ENCODE measurements at places on chromosomes 1 and 21.

- DNase-seq: no peak
Observed at GRCh38 chr1:216896146-216896545, 172.9 kb upstream of the ESRRG start.

GRCh38 chr1:80441664-80442063 is 1359.1 kb upstream of the ADGRL2 start:
- no peak for DNase-seq

GRCh38 chr1:168520052-168520751 is 23.6 kb downstream of the XCL2 start:
- no peak for DNase-seq

- DNase-seq: peak; percentile 18
Observed at GRCh38 chr1:235336903-235337302, 8.5 kb downstream of the GGPS1 start.

DNA sequence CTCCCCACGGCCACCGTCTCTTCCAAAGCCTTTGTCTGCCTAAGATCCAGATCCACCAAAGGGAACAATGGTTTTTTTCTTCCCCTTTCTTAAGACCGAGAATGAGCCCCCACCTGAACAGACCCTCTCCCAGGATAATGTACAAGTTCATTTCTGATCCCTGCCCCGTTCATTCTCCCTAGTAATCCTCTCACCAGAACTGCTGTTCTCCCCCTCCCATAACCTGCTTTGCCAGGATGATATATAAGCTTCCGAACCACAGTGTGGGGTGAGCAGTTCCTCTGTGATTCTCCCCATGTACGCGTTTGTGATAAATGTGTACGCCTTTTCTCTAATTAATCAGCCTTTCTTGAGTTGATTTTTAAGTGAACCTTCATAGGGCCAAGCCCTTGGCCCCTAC is 4.9 kb downstream of the RD3 start:
- DNase-seq: no peak

DNA sequence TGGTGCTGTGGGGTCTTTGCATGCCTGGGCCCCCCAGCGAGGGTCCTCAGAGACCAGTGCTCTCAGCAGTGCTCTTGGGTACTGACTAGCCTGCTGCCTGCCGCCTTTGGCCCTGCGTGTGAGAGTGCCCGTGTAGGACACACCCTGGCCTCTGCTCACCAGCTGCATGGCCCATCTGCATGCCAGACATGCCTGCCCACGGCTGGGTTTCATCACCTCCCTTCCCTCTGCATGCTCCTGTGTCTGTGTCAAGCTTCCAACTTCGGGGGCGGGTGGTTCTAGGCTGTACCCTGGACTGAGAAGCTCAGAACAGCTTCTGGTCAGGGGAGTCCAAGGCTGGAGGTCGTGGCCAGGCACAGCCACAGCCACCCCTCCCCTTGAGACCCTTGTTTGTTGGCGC is 56.9 kb downstream of the PTPRF start:
- no peak for DNase-seq

GRCh38 chr1:224894915-224895314 is 34.6 kb upstream of the DNAH14 start:
- no peak for DNase-seq

GRCh38 chr1:55447488-55447887 is 232.3 kb upstream of the USP24 start:
- DNase-seq: no peak

GRCh38 chr21:37367703-37368540 is 1.3 kb downstream of the DYRK1A start:
- peak; percentile 60 for DNase-seq

DNA sequence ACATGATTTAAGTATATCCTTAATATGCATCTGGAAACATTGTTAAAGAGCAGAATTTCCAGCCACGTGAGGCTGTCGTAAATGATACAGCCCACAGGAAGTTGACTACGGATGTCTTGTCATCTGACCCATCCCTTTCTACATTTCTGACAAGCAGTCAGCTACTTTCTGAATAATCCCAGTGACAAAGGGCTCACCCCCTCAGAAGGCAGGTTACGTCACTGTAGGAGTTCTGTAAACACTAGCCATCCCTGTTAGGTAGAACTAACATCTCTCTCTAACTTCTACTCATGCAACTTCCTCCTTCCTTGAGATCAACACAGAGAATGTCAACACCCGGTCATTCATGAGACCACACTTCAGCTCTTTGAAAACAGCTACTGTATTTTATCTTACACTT is 259.2 kb downstream of the GREM2 start:
- DNase-seq: no peak

- no peak for DNase-seq
Observed at GRCh38 chr1:40844887-40845878, 17.0 kb downstream of the CITED4 start.

DNA sequence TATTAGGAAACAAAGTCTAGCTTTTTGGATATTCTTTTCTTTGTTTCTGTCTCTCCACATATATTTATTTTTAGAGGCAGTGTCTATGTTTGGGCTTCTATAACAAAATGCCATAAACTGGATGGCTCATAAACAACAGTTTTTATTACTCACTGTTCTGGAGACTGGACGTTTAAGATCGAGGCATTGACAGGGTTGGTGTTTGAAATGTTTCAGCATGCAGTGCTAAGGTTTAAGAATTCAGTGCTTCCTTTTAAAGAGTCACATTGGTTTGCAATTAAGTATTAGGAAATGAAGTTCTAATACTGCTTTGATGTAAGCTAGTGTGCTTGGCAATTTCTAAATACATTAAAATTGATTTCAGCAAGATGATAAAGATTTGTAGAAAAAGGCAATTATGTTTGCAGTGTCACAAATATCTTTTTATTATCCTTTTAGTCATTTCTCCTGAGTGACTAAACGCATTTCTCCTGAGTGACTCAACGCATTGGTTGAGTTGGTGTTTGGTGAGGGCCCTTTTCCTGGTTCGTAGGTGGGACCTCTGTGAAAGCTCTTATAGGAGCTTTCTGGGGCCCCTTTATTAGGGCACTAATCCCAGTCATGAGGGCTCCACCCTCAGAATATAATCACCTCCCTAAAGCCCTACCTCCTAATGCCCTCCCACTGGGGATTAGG is 317.0 kb downstream of the USP25 start:
- no peak for DNase-seq

- peak; percentile 64 for DNase-seq
Observed at GRCh38 chr1:15328351-15329103, 81.2 kb upstream of the EFHD2 start.

DNA sequence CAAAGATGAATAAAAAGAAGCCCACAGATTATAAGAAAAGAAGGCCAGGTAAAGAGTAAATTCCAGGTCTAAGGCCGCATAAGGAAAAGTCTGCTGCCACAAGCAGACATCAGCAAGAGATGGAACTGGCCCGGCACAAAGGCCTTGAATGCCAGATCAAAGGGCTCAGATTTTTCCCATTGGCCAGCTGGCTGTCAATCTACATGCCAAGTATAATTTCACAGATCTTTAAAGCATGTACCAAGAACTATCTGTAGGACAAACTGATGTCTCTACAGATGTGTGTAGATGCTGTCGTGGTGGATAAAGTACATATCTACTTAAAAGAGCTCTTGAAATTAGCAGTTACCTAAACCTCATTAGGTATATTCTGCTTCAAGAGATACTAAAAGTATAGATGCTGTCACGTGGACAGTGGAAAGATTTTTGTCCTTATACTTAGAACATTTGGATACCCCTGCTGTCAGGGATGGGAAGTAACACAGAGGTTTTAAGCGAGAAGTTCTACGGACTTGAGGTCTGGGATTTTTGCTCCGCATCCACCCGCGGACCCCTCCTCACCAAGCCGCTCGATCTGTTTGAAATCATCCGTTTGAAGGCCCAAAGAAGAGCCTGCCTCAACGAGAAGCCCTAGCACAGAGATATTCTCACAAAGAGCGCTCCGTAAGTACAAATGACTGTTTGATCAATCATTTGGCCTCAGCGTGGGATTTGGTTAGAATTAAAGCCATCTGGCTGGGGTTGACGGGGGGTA is 10.1 kb downstream of the GLIS1 start:
- no peak for DNase-seq

GRCh38 chr21:41960386-41960785 is 6.6 kb upstream of the C2CD2 start:
- no peak for DNase-seq

All from heart right ventricle (tissue), 16 donors.